Stimulated activated CD4-positive, alpha-beta T cell treated with anti-CD3 and anti-CD28 coated beads, Interleukin-4, amount 100 ng/mL, for 24 hours (primary cell): ENCODE measurements at places on chromosomes 11 and 22.
A peak's percentile ranks its signal among the peaks of the same experiment; 100 is the strongest.

GRCh38 chr22:37244114-37244921, at the start of gene RAC2:
RAC2 (minus strand) TSS chr22:37244269; CDS start chr22:37244148, 121 bp downstream.
- DNase-seq, result peak; percentile 90

- DNase-seq, result no peak
Observed at GRCh38 chr11:105468154-105468553, 141.7 kb upstream of the GRIA4 start.

GRCh38 chr11:63909591-63910506, 7.1 kb downstream of the RCOR2 start:
- no peak for DNase-seq

GRCh38 chr11:104649002-104649401, 249.3 kb downstream of the CASP12 start:
- DNase-seq, result no peak

DNA sequence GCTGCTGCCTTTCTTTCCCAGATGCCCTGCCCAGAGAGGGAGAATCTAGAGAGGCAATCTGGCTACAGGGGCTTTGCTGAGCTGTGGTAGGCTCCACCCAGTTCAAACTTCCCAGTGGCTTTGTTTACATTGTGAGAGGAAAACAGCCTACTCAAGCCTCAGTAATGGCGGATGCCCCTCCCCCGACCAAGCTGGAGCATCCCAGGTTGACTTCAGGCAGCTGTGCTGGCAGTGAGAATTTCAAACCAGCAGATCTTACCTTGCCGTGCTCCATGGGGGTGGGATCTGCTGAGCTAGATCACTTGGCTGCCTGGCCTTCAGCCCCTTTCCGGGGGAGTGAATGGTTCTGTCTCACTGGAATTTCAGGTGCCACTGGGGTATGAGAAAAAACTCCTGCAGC, 12.2 kb downstream of the BDNF start:
- no peak for DNase-seq

GRCh38 chr11:84795698-84796097, 831.4 kb downstream of the DLG2 start:
- DNase-seq, result no peak

GRCh38 chr22:19350476-19350859, 58.9 kb upstream of the CLTCL1 start:
- no peak for DNase-seq

DNA sequence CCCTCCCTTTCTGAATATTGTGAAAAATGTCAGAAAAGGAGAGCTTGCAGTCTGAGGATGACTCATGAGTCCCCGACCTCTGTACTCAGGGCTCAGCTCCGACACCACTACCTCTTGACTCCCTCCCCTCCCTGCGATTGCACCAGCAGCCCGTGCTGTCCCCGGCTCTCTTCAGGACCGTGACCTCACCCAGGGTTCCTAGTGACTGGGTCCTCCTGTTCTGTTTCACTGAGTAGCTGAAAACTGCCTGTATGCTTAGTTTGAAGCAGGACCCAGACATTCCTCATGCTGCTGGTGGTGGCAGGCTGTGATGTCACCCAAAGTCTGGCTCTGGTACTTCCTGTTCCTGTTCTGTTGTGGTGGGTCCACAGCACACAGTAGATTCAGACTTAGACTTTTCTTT, 11.7 kb downstream of the PHRF1 start:
- peak; percentile 70 for DNase-seq

- DNase-seq, result no peak
Observed at GRCh38 chr11:79173615-79174014, 267.2 kb downstream of the TENM4 start.

DNA sequence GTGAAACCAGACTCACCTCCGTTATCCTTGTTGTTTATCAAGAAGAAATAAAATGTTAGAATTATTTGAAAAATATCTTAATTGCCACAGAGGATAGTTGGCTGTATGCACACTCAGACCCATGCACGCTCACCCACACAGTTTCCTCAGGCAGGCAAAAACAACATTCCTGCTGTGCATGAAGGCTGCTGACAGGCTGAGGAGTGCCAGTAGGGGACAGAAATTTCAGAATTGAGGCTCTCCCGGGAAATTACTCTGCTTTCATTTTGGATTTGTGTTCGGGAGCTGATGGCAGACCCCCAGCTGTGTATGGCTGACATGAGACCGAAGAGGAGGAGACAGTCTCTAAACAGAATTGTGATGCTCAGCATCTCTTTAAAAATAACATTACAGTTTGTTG, 87.5 kb downstream of the AMOTL1 start:
- no peak for DNase-seq

- no peak for DNase-seq
Observed at GRCh38 chr11:20688761-20689160, 19.4 kb downstream of the NELL1 start.

GRCh38 chr22:21067901-21068680, 22.3 kb downstream of the LRRC74B start:
- DNase-seq, result no peak

- DNase-seq, result no peak
Observed at GRCh38 chr11:45568049-45568448, 97.4 kb downstream of the CHST1 start.

DNA sequence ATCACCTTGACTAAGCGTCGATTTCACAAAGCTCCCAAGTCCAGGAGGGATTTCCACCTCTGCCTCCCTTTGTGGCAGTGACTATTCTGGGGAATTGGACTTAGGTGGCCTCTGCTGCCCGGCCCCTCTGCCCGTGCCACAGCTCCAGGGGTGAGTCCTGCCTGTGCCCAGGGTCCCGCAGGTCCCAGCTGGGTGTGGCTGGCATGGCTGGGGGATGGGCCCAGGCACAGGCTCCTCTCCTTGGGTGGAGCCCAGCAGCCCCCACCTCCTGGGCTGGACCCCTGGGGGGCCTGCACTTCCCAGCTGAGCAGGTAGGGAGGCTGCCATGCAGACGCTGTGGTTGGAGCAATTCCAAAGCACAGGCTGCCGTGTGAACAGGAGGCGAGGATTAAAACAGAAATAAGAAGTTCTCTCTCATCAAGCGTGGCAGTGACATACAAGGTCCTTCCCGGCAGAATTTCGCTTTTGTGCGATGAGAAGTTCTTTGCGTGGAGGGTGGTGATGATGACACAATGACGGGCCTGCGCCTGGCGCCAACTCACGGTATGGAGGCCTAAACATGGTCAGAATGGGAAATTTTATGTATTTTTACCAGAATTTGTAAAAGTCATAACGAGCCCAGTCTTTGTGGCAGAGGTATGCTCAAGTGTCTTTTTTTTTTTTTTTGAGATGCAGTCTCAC, 107.3 kb downstream of the BRD1 start:
- DNase-seq, result no peak

GRCh38 chr11:28542561-28542960, 434.4 kb downstream of the METTL15 start:
- no peak for DNase-seq

DNA sequence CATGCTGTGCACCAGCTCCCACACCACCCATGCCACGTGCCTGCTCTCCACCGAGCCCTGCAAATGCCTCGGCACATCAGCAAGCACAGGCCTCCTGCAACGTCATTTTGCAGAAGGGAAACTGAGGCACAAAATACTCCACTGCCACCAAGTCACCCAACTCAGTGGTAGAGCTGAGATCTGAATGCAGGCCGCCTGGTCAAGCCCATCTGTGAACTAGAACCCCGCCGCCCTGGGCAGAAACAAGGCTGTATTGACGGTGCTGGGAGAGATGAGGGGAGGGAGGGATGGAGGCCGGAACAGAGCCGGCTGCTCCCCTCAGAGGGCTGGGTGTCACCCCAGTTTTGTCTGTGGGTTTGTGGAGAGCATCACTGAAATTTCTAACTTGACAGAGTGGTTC, 81.4 kb downstream of the CDKN1C start:
- DNase-seq, result no peak

- no peak for DNase-seq
Observed at GRCh38 chr11:133227632-133228111, 304.6 kb downstream of the OPCML start.

- no peak for DNase-seq
Observed at GRCh38 chr22:22697377-22698117, 53.1 kb downstream of the GGTLC2 start.

- no peak for DNase-seq
Observed at GRCh38 chr11:117652521-117652920, 144.5 kb downstream of the DSCAML1 start.

- no peak for DNase-seq
Observed at GRCh38 chr11:34719303-34719848, 98.5 kb downstream of the EHF start.

DNA sequence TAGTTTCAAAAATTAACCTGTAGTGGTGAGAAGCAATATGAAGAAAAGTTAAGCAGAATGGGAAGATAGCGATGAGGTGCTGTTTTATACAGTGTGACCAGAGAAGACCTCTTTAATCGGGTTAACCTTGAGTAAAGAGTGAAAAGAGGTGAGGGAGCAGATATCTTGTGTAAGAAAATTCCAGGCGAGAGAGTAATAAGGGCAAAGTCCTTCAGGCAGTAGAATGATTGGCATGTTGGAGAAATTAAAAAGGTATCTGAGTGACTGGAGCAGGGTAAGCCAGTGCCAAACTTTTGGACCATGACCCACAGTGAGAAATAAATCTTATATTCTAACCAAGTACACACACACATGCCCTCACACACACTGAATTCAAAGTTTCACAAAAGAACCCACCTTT, 374.7 kb upstream of the LARGE1 start:
- DNase-seq, result no peak

- DNase-seq, result no peak
Observed at GRCh38 chr11:2314525-2315394, 12.9 kb downstream of the TSPAN32 start.
